ENCODE measurements at places on chromosomes 5 and 9. TPM values are rescaled to one million over a fixed set of nuclear protein-coding genes. Genes with fewer than 3 reads are reported as not detected.

The GFI1B gene
- not detected for total RNA-seq

The FBP1 gene
- total RNA-seq, result 2.9 TPM

GRCh38 chr9:3992924-3993323 is 306.9 kb downstream of the GLIS3 start:
- peak; percentile 75 for DNase-seq

The PRR16 gene
- 0.23 TPM for total RNA-seq

DNA sequence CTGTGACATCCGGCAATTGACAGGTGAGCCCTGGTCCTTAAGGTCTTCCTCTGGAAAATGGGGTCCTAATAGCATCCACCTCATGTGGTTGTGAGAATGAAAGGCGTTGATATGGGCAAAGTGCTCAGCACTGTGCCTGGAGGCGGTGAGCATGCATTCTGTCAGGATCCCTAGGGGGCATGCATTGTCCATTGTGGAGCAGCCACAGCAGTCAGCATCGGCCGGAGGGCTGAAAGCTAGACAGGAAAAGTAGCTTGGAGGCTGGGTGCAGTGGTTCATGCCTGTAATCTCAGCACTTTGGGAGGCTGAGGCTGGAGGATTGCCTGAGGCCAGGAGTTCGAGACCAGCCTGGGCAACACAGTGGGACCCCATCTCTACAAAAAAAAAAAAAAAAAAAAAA is 122.2 kb downstream of the LHX2 start:
- DNase-seq, result no peak

The AQP7 gene
- not detected for total RNA-seq

The WNT8A gene
- not detected for total RNA-seq

GRCh38 chr9:136965771-136966484 is 11.4 kb upstream of the PTGDS start:
- no peak for DNase-seq

DNA sequence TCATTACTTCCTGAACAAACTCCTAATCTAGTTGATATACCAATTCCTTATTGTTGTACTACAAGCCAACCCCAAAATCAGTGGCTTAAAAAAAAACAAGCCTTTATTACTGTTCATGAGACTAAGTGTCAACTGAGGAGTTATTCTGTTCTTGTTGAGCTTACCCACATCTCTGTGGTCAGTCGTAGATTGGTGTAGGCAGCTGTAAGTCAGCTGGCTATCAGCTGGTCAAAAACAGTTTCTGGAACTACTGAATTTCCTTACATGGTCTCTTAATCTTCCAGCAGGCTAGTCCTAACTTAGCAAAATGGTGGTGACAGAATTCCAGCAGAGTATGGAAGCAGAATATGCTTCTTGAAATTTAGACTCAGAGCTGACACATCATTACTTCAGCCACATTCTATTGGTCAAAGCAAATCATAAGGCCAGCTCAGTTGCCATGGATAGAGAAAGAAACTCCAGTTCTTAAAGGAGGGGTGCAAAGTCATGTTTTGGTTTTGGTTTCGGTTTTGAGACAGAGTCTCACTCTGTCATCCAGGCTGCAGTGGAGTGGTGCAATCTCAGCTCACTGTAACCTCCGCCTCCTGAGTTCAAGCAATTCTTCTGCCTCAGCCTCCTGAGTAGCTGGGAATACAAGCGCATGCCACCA is 386.1 kb upstream of the MPDZ start:
- DNase-seq, result no peak

DNA sequence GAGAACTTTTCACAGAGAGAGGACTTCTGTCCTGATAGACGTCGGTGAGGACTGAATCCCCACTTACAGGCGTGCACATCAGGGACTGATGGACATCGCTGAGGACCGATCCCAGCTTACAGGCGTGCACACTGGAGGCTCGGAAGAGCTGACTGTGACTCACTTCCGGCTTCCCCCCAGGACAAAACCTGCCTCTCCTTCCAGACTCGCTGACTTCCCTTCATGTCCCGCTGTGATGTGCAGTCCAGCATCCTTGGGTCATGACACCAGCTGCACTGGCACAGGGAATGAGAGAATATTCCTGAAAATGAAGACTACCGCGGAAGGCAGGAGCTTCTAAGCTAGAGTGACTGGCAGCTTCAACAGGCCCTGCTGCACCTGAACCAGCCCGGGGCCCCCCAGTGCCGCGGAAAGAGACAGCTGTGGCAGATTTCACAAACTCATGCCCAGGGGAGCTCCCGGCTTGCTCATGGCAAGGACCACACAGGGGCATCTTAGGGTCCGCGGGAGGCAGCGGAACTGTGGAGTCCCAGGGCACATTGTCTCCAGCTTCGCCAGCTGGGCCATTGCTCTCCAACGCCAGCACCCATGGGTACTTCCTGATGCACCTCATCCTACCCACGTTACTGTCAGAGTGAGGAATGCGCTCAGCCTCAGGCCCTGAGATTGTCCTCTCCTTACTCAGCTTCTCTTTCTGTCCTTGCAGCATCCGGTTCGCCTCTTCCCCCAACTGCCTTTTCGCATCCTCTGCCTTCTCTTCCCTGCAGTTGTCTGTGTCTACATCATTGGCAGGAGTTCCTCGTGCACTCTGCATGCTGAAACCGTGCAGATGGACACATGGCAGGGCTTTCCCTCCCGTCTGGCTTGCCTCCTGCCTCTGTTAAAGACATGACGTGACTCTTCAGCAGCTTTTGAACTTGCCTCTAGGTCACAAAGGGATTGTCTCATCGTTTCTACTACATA is 29.5 kb downstream of the SURF6 start:
- no peak for DNase-seq

The TUSC1 gene
- total RNA-seq, result 20.8 TPM

The PCDHB10 gene
- under 0.01 TPM for total RNA-seq

The PTCH1 gene
- total RNA-seq, result 1.7 TPM

DNA sequence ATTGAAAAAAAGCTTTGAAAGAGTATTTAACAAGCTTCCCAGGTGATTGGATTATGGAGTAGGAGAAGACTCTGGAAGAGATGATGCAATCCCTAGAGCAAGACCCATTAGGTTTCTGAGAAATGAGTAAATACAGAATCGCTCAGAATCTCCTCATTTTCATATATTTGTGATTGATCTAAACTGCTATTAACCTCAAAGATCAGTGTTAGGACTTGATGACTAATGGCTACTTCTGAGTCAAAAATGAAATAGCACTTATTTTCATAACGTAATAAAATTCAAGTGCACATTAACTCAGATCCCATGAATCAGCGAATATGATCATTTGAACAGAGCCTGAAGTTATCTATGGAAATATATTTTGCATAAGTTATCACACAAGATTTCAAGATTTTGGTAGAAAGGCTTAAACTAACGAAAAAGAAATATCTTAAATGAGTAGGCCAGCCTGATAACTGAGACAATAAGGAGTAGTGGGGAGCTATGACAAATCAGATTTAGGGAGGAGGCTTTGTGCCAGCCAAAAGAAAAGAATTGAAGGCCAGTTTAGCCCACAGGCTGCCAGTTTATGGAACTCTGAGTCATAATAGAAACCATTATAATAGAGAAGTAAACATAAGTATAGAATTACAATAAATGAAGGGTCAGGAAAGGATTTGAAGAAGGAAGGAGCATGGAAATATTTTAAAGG is 106.7 kb upstream of the OSMR start:
- no peak for DNase-seq

The LTC4S gene
- 9.1 TPM for total RNA-seq

DNA sequence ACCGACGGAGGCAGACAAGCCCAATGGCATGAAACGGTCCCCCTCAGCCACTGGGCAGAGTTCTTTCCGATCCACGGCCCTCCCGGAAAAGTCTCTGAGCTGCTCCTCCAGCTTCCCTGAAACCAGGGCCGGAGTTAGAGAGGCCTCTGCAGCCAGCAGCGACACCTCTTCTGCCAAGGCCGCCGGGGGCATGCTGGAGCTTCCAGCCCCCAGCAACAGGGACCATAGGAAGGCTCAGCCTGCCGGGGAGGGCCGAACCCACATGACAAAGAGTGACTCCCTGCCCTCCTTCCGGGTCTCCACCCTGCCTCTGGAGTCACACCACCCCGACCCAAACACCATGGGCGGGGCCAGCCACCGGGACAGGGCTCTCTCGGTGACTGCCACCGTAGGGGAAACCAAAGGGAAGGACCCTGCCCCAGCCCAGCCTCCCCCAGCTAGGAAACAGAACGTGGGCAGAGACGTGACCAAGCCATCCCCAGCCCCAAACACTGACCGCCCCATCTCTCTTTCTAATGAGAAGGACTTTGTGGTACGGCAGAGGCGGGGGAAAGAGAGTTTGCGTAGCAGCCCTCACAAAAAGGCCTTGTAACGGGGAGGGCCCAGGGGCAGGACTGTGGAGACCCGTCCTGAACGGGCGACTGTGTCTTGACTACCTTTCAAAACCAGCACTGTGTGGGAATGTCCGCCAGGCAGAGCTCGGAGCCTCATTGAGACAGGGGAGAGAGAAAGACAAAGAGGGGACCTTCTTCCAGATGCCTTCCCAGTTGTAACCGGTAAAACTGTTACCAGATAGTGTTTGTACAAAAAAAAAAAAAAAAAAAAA is 29.9 kb downstream of the CD180 start:
- DNase-seq, result no peak

DNA sequence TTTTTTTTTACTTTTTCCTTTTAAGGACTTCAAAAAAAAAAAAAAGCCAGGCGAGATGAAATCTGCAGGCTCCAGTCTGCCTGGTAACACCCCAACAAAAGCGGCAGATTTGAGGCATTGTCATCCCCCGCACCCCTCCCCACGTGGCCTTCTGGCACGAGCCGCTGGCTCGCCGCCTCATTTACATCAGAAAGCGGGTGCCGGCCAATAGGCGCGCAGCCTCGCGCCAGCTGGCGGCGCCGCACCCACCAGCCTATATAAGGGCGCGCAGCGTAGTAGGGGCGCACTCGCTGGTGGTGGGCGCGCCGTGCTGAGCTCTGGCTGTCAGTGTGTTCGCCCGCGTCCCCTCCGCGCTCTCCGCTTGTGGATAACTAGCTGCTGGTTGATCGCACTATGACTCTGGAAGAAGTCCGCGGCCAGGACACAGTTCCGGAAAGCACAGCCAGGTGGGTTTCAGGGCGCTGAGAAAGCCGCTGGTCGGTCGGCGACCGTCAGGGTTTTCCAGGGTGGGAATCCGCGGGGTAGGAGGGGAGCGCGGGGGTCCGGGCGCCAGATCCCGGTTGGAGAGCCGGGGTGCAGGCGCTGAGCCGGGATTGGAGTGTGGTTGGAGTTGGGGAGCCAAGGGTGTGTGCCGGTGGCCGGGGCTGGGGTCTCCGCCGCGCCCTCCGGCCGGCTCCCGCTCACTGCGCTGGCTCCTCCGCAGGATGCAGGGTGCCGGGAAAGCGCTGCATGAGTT is at the start of gene GADD45G:
Gene GADD45G, plus strand, starts transcription at position 284 of the 736 bp plus-strand sequence. Its CDS starts 110 bp downstream, at position 394.
- no peak for DNase-seq

DNA sequence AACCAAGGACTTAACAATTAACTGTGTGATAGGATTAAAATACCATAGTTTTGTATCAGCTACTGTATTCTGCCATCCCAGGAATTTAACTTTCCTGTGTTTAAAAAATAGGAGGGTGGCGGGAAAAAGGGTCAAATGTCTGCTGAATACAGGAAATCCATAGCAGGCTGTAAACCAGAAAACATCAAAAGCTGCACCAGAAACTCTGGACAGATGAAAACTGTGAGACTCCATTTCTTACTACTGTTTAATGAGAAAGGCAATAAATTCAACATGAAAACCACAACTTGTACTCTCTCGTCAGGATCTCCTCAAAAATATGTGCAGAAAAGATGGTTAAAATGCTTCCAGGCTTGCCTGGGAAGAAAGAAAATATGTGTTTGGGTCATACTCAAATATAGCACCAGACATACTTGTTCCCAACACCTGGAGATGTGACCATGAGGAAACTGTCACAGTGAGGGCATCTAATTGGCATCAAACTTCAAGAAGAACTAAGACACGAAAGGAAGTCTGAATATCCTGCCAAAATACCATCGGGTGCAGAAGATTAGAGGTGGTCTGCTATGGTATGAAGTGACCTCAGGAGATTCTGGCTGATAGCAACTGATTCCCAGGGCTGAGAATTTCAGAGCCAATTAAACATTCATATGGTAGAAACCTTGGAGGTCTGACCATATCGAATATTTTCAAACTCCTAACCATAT is 164.7 kb upstream of the TARS1 start:
- no peak for DNase-seq

The ITK gene
- total RNA-seq, result 0.29 TPM

GRCh38 chr5:148776780-148777179 is 49.6 kb upstream of the ADRB2 start:
- DNase-seq, result peak; percentile 51

The CACFD1 gene
- total RNA-seq, result 4.3 TPM

- DNase-seq, result no peak
These were observed 127.4 kb upstream of the TAF11L2 start for GRCh38 chr5:17370651-17371050.

DNA sequence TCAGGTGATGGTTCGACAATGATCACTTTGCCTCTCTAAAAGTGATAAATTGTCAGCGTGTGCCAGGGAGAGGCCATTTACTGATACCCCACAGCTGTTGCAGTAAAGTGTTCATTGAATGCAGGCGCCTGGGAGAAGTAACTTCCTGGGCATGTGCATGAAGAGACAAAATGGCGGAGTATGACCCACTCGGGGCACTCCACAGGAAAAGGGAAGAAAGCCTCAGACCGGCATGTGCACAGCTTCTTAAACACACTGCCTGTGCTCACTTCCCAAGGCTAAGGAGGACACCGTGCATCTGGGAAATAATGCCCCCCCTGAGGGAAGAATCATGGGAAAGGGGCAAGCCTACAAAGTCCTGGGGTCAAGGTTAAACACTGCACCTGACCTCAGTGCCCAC is 329.5 kb downstream of the ICE1 start:
- no peak for DNase-seq

The ANKRD55 gene
- total RNA-seq, result not detected

The TRMO gene
- total RNA-seq, result 12.2 TPM

GRCh38 chr9:127694890-127695720 is 11.7 kb upstream of the CFAP157 start:
- DNase-seq, result no peak

DNA sequence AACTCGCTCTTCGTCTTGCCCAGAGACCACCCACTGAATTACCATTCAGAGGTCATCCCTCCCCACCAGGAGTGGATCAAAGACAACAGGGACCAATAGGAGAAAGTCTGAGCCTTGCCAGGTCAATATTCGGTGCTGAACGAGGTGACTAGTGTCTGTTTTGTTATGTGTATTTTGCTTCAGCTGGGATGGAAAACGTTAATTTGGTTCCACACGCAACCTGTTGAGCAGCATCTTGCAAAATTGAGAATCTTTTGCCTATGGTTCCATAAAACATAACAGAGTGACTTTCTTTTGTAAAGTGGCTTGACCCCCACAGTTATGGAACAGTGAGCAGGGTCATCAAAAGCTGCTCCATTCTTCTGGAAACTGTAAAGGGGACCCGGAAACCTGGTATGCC is 168.4 kb downstream of the MSX2 start:
- no peak for DNase-seq

The GTF2H2 gene
- 36.0 TPM for total RNA-seq

The SPAG8 gene
- total RNA-seq, result 0.12 TPM

The CER1 gene
- total RNA-seq, result not detected
